ENCODE measurements at places on chromosomes 12 and 14.

- DNase-seq, result no peak
Observed at GRCh38 chr14:60645126-60645741, 4.0 kb downstream of the SIX1 start.

- no peak for DNase-seq
Observed at GRCh38 chr14:104116756-104117340, 21.5 kb upstream of the KIF26A start.

GRCh38 chr12:80710727-80711449 lies 3.5 kb downstream of the MYF6 start:
- DNase-seq, result no peak

- no peak for DNase-seq
Observed at GRCh38 chr12:7271893-7272514, 31.9 kb upstream of the ACSM4 start.

DNA sequence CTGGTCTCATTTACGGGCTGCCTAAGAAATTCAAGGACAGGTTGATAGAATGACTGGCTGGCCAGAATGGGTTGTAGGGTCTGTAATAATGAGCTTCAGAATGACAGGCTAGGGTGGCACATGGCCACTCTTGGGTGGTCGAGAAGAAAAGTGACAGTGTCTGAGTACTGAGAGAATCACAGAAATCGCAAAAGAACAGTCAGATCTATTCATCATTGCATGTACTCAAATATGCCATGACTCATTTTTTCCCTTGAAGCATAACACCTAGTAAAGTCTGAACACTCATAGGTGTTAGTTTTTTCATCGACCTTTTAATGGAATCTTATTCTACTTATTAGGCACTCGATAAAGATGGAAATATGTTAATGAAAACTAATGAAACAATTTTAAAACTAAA lies 37.8 kb upstream of the SEL1L start:
- DNase-seq, result no peak

- DNase-seq, result no peak
Observed at GRCh38 chr12:2032506-2032905, 20.3 kb upstream of the CACNA1C start.

DNA sequence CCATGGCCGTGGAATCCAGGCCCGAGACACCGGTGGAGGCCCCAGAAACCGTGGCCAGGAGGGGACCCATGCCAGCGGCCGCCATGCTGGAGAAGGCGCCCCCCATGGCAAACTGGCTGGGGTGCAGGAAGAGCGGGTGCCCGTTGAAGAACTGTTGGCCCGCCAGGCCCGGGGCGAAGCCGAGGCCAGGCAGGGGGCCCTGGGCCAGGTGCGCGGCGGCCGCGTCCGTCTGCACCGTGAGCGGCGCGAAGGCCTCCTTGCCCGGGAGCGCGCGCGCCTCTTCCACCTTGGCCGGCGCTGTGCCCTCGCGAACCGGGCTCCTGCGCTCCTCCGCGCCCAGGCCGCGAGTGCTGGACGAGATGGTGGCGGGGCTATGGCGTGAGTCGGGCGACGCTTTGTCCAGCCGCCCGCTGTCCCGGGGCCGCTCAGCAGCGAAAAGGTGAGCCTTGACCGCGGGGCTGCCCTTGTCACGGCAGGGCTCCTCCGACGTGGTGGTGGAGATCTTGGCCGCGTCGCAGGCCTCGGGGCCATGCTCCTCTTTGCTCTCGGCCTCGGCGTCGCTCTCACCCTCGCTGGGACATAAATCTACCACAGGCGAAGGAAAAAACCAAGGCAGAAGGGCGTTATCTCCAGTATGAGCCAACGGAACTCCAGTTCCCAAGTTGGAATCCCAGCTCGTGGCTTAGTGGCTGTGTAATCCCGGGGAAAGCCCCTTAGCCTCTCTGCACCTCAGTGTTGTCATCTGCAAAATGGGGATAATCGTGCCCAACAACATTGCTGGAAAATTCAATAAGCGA lies 9.5 kb downstream of the TBX3 start:
- DNase-seq, result no peak

DNA sequence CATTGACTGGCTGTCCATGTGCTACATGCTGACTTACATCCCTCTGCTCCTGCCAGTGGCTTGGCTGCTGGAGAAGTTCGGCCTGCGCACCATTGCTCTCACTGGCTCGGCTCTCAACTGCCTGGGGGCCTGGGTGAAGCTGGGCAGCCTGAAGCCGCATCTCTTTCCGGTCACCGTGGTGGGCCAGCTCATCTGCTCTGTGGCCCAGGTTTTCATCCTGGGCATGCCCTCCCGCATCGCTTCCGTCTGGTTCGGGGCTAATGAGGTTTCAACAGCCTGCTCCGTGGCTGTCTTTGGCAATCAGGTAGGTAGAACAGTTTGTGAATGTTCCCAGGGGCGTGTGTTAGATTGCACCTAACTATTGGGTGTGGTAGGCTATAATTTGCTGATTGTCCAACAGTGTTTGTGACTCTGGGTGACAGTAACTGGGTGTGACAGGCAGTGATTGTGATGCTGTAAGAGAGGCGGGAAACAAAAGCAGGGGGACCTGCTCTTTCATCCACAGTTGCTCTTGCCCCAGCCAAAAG lies 981 bp downstream of the FLVCR2 start:
- DNase-seq, result no peak

DNA sequence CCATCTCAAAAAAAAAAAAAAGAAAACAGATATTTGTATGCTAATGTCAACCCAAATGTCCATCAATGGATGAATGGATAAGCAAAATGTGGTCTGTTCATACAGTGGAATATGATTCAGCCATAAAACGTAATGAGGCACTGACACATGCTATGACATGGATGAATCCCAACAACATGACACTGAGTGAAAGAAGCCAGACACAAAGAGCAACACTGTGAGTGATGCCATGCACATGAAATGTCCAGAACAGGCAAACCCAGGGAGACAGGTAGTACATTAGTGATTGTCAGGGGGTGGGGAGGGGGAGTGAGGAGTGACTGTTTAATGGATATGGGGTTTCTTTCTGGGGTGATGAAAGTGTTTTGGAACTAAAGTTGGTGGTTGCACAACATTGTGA lies 50.2 kb downstream of the ARL6IP4 start:
- no peak for DNase-seq
